NCI-H460 (cell line): ENCODE measurements at places on chromosomes 5 and 9.

DNA sequence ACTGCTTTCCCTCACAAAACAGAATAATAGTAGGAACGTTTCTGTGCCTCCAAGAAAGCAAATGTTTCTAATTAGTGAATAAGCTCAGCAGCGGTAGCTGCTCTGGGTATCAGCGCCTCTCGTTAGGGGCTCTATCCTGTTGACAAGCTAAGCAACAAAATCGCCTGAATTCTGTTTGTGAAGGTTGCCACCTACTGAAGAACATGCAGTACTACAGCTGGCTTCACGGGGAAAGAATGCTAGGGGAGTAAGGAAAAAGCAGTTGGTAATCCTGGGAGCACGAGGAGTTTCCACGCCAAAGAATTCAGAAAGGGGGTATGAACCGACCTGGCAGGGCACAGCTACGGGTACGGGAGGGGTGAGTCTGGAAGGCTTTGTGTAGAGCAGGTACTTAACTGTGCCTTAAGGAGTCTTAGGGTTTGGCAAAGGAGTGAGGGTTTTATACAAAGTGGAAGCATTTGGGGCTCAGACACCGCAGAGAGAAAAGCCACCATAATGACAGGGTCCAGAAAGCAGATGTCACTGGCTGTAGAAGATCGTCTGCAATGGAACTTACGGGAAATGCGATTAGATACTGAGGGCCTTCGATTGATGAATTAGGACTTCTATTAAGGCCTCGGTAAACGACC lies 171.7 kb downstream of the TTC39B start:
- DNase-seq, result peak; percentile 61

DNA sequence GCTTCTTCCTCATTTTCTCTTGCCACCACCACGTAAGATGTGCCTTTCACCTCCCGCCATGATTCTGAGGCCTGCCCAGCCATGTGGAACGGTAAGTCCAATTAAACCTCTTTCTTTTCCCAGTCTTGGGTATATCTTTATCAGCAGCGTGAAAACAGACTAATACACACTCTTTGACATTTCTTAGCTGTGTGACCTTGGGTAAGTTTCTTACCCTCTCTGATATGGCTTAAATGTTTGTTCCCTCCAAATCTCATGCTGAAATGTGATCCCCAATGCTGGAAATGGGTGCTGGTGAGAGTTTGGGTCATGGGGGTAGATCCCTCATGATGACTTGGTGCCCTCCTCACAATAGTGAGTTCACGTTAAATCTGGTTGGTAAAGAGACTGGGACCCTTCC lies 188.8 kb upstream of the IRX4 start:
- DNase-seq, result no peak

DNA sequence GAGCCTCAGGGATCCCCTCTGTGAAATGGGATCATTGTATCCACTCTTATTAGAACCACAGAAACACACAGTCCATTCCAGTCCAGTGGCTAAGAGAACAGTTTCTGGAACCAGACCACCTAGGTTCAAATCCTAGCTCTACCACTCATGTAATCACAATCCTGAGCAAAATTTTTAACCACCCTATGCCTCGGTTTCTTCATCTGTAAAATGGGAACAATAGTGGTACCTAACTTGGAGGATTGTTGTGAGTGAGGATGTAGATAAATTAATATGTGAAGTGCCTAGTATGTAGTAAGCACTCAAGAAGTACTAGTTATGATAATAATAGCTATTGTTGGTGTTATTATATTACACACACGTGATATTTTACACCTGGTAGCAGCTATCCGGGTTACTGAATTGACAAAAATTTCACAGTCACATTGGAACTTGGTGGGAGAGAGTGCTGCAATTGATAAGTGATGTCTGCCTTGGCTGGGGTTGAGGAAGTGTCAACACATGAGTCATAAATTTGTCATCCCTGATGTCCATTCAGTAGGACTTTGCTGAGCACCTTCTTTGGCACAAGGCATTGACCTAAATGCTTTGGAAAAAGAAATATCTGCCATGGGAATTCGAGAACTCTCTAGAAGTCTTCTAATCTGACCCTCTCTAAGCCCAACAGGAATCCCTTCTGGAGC lies 68.4 kb downstream of the COL27A1 start:
- DNase-seq, result peak; percentile 81

DNA sequence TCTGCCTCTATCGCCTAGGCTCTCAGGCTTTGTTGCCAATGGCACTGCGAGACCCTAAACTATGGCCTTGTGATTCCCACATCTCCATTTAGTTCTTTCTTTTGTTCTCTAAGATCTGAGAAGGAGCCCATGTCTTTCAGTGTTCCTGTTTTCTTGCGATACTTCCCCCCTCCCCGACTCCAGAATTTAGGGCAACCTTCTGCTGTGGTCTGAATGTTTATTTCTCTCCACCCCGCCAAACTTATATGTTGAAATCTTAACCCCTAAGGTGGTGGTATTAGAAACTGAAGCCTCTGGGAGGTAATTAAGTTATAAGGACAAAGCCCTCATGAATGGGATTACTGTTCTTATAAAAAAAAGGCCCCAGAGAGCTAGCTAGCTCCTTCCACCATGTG lies 6.4 kb downstream of the TMC1 start:
- DNase-seq, result no peak

- no peak for DNase-seq
Observed at GRCh38 chr9:114494776-114495569, 10.3 kb downstream of the WHRN start.
